ENCODE measurements at places on chromosomes 1 and 21.

- no peak for DNase-seq
These were observed 251.8 kb downstream of the CRB1 start for GRCh38 chr1:197519741-197520334.

GRCh38 chr1:58065520-58065919, 481.0 kb downstream of the OMA1 start:
- no peak for DNase-seq

- DNase-seq = no peak
These were observed 178.2 kb downstream of the FOXD2 start for GRCh38 chr1:47616036-47616435.

GRCh38 chr1:19643602-19644394, at the start of gene NBL1:
TSS of gene NBL1 (plus strand) at chr1:19644311. CDS start at chr1:19655031, 10,720 bp downstream.
- DNase-seq = no peak

- no peak for DNase-seq
These were observed 190.5 kb upstream of the NRIP1 start for GRCh38 chr21:15255261-15255660.

DNA sequence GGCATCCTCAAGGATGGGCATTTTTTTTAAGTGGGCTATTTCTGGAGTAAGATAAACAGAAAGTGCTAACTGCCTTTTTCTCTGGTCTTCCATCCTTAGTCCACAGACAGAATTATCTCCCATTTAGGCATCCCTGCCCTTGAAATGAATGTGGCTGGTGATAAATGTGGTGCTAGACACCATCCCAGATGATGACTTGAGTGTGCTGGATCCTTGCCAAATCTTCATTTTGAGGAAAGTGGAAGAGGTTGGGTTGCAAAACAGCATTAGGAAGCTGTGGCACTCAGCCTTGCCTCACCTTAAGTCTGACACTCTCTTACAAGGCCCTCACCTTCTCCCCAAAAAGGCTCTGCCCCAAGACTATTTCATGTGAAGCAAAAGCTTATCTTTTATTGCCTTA, 19.2 kb downstream of the MAB21L3 start:
- DNase-seq = no peak

DNA sequence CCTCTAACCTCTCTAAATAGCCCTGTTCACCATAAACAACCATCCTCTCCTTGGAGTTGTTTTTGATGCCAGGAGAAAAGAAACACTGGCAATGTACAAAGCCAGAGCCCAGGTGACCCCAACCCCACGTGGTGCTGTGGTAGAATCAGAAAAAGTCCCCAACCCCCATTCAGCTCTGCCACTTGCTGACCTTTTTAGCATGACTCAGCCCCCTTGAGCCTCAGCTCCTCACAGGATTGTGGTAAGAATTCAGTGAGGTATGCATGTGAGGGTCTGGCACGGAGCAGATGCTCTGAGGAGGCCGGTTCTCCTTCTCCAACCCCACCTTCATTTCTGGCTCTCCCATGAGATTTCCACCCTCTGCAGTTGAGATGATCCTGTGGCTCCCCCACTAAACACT, 11.1 kb upstream of the CHI3L1 start:
- DNase-seq = no peak

DNA sequence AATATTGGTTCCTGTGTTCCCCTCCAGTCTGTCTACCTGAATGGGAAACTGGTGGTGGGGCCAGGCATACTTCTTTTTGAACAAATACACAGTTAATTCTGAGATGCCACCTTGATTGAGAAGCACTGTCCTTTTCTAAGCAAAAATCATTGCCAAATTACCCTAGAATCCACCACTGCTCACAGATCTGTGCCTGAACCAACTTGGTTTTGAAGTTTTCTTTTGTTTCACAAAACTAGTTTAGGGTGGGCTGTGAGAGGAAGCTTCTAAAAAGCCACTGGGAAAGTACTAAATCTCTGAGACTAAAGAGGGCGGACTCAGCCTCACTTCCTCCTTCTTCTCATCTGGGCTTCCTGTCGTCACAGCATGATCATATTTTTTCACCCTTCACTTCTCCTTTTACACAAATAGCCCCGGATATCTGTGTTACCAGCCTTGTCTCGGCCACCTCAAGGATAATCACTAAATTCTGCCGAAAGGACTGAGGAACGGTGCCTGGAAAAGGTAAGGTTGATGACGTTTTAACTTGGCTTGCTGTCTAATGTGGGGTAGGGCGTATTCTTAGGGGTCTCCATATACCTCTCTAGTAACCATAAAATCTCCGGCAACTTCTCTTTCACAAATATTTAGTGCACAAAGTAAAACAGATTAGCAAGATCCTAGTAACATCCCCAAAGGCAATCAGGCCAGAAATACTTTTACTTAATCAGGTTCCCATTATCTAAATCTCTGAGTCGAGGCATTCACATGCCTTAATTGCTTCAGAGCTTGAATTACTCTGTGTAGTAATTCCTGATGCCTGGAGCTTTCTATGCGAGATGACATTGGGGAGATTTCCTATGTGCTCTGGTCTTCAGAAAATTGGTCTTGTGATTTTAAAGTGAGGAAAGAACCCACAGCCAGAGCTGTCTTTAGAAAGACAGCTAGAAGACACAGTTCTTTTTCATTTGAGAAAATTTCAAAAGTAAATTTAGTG, at the start of gene CD53:
TSS of gene CD53 (plus strand) at position 404 of the 976 bp plus-strand sequence. CDS start 18,261 bp downstream, outside the sequence.
- no peak for DNase-seq

DNA sequence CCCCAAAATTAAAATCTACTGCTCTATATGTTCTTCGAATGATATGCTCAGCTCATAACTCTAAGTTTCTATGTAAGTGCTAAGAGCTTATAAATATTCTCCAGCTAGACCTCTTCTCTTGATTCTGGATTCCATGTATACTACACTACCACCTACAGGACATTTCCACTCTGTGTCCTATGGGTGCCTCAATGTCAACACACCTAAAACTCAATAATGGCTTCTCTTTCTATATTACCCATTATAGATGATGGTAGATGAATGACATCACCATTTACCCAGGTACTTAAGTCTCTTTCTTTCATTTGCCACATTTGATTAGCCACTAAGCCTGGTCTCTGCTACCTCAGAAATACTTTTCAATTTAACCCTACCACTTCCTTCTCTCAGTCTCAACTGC, 41.3 kb downstream of the TBX19 start:
- no peak for DNase-seq

DNA sequence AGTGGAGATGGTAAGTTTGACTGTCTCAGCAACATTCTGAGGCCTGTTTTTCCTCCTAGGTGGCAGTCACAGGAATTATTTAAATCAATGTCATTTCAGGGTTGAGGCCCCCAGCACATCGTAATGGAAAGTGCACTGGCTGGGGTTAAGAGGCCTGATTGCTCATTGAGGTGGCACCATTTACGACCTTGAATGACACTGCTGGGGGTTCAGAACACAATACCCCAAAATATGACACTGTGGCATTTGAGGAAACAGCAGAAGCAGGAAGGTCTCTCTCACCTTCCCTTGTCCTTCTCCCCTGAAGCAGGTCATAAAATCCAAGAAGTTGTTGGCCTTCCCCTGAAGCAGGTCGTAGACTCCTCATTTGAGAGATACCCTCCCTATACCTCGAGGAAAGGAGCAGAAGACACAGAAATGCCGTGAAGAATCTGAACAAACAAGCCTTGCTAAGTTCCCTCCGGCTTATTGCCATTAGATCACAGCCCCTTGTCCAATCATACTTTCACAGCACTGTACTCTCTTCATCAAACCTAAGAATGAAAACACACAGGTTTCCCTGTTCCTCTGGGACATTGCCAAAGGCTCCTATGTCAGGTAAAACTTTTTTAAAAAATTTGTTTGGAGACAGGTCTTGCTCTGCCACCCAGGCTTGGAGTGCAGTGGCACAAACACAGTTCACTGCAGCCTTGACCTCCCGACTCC, 71.3 kb downstream of the S1PR1 start:
- DNase-seq = no peak

DNA sequence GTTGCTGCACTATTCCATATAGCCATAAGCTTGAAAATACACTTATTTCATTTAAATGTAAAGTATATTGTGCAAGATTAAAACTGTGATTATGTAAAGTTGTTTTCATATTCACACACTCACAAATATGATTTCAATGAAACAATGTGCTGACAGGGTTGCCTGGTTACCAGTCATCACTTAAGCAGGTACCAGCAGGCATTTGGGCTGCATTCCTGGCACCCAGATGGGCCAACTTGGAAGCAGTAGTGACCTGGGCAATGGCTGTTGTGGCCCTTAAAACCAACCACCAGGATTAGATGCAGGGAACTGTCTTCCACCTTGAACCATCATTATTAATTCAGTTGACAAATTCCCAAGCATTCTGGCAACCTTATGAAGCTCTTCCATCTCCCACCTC, 45.0 kb upstream of the RASAL2 start:
- DNase-seq = no peak

DNA sequence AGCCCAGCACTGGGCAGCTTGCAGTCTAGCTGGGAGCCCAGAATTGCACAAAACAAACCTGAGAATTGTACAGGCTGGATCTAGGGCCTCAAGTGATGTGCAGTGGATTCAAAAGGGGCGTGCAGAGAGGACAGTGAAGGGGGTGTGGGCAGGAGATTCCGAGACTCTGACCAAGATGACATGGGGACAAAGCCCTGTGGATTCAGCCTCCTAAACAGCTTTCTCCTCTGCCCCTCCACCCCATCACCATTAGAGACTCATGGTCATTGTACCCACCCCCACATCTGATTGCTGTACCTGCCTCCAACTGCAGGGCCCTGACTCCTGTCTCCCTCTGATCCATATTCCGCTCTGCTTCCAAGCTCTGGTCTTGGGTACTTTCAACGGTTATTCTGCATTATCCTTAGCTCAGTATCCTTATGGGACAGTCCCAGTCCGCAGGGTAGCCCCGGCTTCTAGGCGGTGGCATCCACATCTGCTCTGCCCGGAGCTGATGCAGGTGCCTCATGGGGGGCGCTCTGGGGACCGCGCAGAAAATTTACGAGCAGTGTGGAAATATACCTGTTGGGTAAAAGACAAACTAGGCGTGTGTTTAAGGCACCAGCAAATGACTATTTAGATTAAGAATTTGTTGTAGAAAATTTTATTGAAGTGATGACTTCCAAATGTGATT, 1.7 kb upstream of the BMP8A start:
- DNase-seq = no peak

All from RWPE2 (cell line).